ENCODE measurements at places on chromosomes 3 and 15.

DNA sequence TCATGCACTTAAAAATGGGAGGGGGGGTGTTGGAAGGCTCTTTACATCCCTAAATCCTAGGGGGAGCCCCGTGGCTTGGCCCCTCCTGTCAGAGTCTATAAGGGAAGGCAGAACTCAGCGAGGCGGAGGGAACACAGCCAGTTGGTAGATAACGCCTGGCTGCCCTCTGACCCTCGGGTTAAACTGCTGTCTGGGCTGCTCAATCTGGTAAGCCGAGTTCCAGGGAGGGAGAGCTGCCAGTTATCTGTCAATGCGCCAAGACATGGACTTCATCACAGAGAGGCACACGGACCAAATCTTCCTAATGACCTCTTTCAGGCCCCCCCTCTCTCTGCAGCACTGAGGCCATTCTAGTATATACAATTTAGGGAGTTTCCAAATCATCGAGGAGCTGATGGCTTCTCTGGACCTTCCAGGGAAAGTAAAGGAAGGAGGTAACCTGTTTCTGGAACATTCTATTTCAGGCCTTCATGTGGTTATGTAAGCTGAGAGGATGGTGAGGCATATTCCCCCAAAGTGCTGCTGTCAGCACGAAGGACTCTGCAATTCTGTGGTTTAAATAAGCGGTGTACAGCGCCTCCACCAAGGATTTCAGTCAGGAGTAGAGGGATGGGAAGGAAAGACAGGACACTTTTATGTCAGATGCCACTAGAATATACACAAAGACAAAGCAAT lies 349.0 kb downstream of the MCTP2 start:
- DNase-seq = no peak

- no peak for DNase-seq
Measured at GRCh38 chr3:9550999-9551398, 2.6 kb downstream of the LHFPL4 start.

DNA sequence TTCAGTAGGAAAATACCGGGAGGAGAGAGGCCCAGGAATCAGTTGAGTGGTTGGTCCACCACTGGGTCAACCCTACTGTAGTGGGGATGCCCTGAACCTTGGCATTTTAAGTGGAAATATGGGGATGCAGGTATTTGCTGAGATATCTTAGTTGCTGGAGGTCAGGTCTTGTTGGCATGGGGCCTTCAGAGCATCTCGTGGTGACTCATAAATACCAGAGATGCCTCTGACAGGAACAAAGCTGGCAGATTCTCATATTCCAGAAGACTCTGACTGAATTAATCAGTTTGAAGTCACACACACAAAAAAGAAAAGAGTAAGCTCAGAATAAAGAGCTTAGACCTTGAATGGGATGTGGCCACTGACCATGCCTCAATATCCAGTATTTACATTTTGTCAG lies 91.6 kb downstream of the CACNA2D3 start:
- no peak for DNase-seq

DNA sequence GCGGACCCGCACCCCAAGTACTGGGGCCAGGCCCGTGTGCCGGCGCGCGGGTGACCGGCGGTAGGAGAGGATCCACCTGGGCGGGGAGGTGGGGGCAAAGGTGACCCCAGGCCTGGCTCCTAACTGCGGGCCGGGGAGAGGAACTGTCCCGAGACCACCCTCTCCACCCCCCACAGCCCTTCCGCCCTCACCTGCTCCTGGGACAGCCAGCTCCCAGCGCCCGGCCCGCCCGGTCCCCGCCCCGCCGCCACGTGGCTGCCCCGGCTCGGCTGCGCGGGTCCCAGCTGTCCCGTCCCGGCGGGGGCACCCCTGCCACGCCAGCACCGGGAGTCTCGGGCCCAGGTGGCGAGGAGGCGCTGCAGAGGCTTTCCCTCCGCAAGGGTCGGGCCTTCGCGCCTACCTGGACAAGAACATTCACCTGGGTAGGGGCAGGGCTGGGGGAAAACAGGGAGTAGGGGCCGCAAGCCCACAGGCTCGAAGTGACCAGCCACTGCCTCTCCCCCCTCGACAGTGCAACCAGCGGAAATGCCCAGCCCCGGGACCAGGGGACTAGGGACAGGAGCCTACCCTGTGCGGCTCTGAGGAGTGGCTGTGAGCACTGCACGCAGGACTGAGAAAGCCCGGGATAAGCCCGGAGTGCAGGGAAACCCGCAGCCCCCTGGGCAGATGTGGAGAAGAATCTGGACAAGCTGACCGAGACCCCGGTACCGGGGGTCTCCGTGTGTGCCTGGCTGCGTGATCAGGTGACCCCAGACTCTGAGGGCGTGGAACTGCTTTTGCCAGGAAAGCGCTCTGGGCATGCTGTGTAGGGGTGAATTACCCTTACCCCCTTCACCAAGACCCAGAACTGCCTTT lies at the start of gene SLC12A8:
Gene SLC12A8 (minus strand): TSS at position 240 of the 855 bp plus-strand sequence. CDS start 1,399 bp downstream, outside the sequence.
- DNase-seq = no peak

DNA sequence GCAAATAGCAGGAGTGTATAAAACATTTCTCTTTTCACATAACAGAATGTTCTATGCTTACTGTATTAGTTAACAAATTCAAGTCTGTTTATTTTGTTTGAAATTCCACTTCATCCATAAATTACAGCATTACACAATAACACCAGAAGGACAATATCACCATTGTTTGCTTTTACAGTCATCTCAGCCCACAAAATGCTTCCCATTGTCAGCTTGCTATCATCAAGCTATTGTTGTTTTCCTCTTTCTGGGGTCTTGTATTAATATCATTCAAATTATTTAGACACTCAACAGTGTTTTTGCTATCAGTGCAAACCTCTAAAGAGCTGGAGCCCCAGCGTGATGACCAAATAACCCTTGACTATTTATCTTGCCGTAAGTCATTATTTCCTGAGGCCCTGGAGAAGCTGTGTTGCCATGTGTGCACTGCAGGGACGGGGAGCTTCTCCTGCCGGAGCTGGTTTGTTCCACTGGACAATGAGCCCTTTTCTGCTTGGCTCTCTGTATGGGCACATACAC lies 1.1 kb downstream of the SAMMSON start:
- DNase-seq = no peak

GRCh38 chr15:40929660-40930429 lies 705 bp downstream of the DLL4 start:
- no peak for DNase-seq

DNA sequence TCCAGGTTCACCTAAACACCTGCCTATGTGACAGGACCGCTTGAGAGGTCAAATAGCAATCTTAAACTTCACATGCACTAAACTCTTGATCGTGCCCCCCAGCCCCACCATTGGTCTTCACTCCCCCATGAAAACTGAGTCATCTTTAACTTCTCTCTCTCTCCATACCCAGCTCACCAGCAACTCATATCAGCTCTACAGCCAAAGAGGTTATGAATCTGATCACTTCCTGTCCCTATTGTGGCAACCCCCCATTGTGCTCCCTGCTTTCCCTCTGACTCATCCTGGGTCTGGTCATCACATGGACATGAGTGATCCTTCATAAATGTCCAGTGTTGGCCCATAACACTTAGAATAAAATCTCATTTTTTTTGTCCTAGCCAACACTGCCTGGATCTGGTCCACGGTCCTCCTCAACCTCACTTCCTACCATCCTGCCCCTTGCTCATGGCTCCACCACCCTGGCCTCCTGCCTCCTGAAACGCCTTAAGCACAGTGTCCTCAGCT lies 103.4 kb upstream of the HACD2 start:
- DNase-seq = no peak

DNA sequence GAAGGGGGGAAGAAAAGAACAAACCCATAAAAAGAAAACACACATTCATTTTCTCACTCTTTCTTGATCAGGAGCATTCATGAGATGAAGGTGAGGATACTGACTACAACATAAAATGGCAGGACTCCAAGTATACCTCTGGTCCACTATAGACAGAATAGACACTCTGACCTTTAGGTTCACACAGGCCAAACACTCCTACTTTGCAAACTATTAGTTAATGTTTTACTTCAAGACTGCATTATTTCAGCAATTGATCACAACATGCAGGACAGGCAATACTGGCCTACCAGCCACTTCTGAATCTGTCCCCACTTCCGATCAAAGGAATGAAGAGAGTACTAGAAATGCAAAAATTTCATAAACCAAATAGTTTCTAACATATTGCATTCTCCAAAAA lies 47.0 kb downstream of the LRRFIP2 start:
- DNase-seq = no peak

DNA sequence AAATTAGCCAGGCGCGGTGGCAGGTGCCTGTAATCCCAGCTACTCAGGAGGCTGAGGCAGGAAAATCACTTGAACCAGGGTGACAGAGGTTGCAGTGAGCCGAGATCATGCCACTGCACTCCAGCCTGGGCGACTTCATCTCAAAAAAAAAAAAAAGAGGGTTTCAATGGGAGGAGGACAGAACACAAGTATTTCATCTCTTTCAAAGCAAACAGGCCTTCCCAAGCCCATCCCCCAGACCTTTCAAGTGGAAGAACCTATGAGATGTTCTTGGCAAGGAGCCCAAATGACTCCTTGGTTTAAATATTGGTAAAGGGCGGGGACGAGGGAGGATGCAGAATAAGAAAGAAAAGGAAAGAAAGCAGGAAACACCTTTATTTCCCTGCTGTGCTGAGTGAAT lies 62.2 kb upstream of the MCF2L2 start:
- DNase-seq = no peak

GRCh38 chr15:90863987-90864386 lies 4.4 kb upstream of the FURIN start:
- DNase-seq = no peak

GRCh38 chr3:152298393-152299248 lies 29.9 kb downstream of the MBNL1 start:
- DNase-seq = peak; percentile 86

- DNase-seq = peak; percentile 6
Measured at GRCh38 chr3:194135806-194136518, at the start of gene HES1. Gene HES1, plus strand, starts transcription at chr3:194136148. Its CDS starts 233 bp downstream, at chr3:194136381.

DNA sequence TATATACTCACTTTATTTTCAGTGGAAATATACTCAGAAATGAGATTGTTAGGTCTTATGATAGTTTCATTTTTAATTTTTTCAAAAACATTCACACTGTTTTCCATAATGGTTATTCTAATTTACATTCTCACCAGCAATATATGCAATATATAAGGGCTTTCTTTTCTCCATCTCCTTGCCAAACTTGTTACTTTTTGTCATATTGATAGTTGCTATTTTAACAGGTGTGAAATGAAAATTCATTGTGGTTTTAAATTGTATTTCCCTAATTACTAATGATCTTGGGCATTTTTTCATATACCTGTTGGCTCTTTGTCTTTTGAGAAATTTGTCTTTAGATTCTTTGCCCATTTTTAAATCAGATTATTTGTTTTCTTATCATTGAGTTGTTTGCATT lies 325.2 kb downstream of the DIPK2A start:
- DNase-seq = no peak

DNA sequence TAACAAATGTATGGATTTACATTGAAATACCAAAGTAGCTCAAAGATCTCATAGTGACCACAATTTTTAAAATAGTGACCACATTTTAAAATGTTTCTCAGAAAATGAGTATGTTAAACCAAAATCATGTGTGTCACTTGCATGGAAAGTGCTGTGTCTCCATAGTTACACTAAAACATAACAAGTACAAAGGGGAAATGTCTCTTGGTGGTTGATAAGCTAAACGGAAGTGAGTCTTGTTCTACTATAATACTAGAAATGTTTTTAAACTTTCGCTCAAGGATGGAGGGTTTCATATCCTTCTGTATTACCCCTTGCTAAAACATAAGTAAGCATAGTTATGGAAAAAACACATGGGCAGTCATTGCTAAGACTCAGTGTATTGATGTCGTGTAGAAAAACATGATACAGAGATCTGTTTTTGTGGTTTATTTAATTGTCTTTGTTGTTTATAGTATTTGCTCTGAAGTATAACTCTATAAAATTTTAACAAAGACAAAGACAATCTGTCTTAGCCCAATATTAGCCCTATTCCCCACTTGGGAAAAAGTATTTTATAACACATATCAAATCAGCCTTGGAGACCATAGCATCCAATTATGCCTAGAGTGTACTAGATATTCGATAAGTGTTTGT lies 27.0 kb upstream of the DENND4A start:
- no peak for DNase-seq

DNA sequence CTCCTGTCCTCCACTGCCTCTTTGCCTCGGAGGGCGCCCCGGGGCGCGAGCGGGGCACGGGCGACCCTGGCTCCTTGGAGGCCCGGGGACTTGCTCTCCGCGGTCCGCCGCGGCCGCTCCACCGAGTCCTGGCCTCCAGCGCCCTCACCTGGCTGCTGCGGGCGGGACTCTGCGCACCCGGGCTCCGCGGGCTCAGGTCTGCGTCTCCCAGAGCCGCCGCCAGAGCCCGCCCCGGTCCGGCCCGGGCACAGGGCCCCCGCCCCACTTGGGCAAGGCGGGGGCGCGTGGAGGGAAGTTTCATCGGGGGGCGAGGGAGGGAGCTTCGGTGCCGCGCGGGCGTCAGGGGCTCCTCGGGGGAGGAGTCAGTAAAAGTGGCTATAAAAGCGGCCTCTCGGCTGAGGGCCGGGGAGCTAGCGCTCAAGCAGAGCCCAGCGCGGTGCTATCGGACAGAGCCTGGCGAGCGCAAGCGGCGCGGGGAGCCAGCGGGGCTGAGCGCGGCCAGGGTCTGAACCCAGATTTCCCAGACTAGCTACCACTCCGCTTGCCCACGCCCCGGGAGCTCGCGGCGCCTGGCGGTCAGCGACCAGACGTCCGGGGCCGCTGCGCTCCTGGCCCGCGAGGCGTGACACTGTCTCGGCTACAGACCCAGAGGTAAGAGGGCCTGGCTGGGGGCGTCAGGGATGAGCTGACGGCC lies at the start of gene CEMIP:
Gene CEMIP (plus strand): TSS at position 407 of the 694 bp plus-strand sequence. CDS start 94,510 bp downstream, outside the sequence.
- DNase-seq = peak; percentile 18
